Midbrain (tissue), 1 donor: ENCODE measurements at places on chromosomes 4 and X.

DNA sequence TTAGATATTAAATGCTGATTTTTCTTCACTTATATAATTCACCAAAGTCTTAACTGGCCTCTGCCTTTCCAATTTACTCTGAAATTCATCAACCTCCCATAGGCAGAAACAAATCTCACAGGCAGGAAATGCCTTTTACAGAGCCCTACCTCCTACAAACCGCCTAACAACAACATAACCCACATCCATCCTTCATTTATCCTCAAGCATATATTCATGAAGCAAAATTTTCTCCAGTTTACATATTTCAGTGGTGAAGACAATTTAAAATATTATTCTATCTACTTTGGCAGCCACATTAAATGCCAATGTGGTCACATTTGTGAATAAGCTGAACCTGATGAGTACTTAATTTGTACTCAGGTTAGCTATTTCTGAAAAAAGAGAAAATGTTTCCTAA, 30.3 kb downstream of the SEPSECS start:
- no peak for DNase-seq

GRCh38 chr4:177441061-177441802, 1.0 kb downstream of the AGA start:
- peak; percentile 48 for DNase-seq

GRCh38 chr4:102344520-102344953, 745 bp downstream of the SLC39A8 start:
- DNase-seq = peak; percentile 49

DNA sequence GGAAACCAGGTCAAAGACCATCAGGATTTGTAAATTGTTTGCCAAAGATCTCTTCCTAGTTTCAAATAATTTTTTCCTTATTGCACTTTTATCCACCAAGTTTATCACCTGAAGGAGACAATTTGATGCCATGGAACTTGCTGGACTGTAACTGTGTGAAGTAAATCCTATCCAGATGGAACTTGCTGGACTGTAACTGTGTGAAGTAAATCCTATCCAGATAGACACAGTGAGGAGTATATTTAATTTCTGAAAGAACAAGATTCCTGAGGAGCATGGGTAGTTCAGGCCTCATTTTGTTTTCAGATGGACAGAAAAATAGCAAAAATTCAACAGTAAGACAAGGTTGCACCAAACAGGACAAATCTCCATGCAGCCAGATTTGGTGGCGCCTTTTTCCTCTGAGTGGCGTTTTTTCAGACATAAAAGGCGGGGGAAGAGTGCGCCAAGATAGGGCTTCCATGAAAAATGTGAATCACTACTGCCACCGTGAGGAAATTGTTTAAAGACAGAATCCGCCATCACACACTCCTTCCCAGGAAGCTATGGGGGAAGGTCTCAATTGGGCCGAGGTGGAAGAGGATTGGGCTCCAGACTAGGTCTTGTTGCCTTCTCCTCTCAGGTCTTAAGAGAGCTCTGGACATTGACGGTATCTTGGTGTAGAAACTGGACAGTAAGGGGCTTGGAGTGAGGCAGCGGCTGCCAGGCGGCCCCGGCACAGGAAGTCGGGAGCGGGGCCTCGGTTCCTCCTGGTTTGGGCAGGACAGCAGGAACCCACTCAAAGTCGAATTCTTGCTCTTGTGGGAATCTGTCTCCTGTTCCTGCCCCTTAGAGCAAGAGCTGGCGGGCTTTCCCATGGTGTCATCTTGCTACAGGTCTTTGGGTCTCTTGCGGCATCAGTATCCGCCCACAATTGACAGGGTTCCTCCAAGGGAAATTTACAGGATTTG, 234.7 kb downstream of the OR13H1 start:
- peak; percentile 87 for DNase-seq

- no peak for DNase-seq
Observed at GRCh38 chrX:103831342-103831802, 685 bp downstream of the RAB9B start.

- DNase-seq = peak; percentile 64
Observed at GRCh38 chr4:53702334-53703266, 111.3 kb upstream of the LNX1 start.

GRCh38 chr4:168797194-168797593, 212.9 kb downstream of the CBR4 start:
- no peak for DNase-seq
